ENCODE measurements at places on chromosomes 7 and 10.
A peak's percentile ranks its signal among the peaks of the same experiment; 100 is the strongest.

GRCh38 chr10:87841186-87841585, 22.1 kb downstream of the KLLN start:
- no peak overlapping the region for H3K4me3 ChIP-seq
- no peaks in the 10 kb centered on the region for H3K36me3 ChIP-seq
- DNase-seq: no peak
- H3K4me1 ChIP-seq: peaks cover 30% of the 10 kb centered on the region

DNA sequence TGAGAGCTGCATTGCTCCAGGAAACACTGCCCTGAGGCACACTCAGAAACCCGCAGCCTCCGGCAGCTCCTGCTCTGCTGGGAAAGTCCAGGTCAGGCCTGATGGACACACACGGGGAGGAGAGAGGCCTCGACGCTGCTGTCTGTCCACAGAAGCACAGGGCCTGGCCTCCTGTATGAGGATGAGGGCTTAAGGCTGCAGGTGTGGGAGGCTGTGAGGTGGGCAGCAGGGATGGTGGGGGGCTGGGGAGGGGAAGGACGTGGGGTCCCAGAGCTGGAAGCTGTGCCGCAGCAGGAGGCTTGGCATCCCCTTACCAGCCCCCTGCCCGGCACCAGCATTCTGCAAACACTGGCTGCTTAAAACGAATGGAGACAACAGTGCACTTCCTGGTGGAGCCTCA, 186.2 kb downstream of the DNAJB6 start:
- H3K4me1 ChIP-seq: no peaks in the 10 kb centered on the region
- no peak overlapping the region for H3K4me3 ChIP-seq
- H3K27me3 ChIP-seq: peaks cover 100% of the 10 kb centered on the region
- no peak for DNase-seq
- H3K27ac ChIP-seq: no peak overlapping the region

GRCh38 chr10:9913876-9914514, 1103.7 kb upstream of the CELF2 start:
- DNase-seq: no peak
- no peak overlapping the region for H3K27ac ChIP-seq
- H3K36me3 ChIP-seq: no peaks in the 10 kb centered on the region
- H3K27me3 ChIP-seq: no peaks in the 10 kb centered on the region
- no peak overlapping the region for H3K4me3 ChIP-seq

DNA sequence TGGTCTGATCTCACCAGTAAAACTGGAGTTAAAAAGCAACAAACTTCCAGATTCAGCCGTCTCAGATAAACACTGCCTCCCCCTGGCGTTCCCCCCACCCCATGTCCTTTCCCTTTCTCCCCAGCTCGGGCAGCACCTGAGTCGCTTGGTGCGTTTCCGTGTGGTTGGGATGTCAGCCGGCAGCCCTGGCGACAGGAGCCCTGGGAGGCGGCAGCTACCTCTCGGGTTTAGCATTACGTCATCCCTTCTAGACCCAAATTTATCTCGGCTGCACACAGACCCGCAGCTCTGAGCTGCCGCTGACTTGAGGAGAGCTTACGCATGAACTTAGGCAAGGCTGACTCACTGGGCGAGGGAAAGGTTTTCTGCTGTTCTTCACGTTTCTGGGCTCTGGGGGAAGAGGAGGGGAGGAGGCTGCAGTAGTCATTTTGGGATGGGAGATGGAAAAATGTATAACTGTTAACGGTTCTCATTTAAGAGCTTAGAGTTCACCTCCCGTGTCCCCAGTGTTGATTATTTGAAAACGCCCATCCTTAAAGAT, 14.4 kb downstream of the MXI1 start:
- DNase-seq: peak; percentile 86
- no peaks in the 10 kb centered on the region for H3K27me3 ChIP-seq
- H3K36me3 ChIP-seq: no peaks in the 10 kb centered on the region

DNA sequence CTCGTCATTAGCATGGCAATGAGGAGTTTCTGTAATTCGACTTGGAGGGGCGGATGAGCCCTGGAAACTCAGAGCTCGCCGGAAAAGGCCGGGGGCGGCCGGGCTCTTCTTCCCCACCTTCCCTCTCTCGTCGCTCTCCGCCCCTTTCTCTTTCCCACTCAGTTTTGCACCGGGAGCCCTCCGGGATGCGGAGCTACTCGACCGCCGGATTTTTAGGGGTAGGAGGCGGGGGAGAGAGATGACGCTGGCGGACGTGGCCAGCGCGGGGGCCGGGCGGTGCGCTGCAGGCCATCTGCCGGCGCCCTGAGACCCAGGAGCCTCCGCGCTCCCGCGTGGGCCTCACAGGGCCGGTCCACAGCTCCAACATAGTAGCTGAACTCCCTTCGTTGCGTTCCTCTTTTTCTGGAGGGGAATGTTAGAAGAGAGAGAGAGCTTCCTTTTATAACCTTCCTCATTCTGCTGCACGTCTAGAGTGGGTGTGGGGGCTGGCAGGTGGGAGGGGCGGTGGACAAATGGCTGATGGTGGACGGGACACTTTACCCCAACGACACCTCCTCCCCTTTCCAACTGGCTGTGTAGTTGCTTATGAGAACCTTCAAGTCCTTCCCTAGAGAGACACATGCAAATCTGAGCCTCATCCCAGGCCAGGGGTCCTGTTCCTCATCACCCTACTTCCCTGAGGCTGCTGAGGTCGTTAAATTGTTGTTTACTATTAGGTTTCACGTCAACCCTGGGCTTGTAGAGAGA, 1.1 kb upstream of the HOXA1 start:
- no peaks in the 10 kb centered on the region for H3K27me3 ChIP-seq
- H3K4me1 ChIP-seq: peaks cover 35% of the 10 kb centered on the region
- peak overlapping the region; percentile 84 for H3K27ac ChIP-seq
- H3K36me3 ChIP-seq: peaks cover 6% of the 10 kb centered on the region
- no peak overlapping the region for H3K4me3 ChIP-seq
- no peak for DNase-seq

DNA sequence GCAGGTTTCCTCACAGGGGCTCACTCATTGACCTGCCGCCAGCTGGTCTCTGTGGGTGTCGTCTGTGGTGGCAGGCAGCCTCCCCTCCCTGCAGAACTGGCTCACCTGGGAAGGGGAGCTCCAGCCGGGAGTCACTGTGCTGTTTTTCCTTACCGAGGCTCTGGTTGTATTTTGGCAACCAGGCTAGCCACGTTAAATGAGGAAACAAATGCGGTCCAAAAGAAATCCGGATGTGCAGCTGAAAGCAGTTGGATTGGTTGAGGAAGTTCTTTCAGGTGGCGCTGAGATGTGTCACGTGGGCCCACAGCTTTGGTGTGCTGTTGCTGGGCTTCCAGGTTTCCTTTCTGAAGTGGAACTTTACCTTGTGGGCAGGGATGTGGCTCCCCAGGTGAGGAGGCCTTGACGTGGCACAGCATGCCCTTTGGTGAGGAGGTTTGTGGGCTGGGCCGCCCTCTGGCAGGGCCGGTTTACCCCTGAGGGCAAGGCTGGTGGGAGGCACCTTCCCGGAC, 14.2 kb downstream of the MTURN start:
- no peak overlapping the region for H3K27ac ChIP-seq
- peaks cover 16% of the 10 kb centered on the region for H3K4me1 ChIP-seq
- no peak overlapping the region for H3K4me3 ChIP-seq
- peak; percentile 96 for DNase-seq

All from PC-9 (cell line).